NCI-H226 (cell line): ENCODE measurements at places on chromosomes 5 and 9.

DNA sequence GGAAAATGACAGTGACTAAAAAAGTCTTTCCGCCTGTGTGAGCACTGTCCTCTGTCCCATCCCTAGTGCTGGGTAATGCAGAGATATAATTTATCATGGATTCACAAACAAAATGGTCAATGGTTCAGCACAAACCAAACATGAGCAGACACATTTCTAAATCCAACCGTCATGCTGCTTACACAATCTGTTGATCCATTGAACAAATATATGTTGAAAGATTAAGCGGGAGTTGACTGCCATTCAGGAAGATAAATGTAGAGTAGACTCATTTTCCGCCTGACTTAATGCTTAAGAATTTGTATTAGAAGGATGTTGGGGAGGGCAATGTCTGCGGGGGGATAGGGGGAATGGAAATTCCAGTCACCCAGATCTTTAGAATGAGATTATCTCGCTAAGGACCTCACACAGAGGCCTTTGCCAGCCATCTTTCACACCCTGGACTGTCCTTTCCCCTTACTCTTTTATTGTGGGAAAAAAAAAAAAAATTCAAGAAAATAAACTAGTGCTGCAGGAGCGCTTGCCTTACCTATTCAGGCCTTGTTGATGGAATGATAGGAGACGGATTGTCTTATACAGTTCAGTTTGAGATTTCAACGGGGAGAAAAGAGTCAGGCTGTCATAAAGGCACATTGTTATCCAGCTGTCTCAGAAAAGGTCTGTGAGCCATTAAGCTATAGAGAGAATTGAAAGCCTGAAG lies 153.7 kb downstream of the TLE1 start:
- peak; percentile 91 for DNase-seq

- DNase-seq, result no peak
These were observed 297.1 kb upstream of the ATP10B start for GRCh38 chr5:161149078-161149477.

- DNase-seq, result peak; percentile 22
These were observed 20.8 kb downstream of the SNCAIP start for GRCh38 chr5:122332599-122333555.

GRCh38 chr5:15692706-15693381 lies 192.9 kb downstream of the FBXL7 start:
- DNase-seq, result peak; percentile 45

DNA sequence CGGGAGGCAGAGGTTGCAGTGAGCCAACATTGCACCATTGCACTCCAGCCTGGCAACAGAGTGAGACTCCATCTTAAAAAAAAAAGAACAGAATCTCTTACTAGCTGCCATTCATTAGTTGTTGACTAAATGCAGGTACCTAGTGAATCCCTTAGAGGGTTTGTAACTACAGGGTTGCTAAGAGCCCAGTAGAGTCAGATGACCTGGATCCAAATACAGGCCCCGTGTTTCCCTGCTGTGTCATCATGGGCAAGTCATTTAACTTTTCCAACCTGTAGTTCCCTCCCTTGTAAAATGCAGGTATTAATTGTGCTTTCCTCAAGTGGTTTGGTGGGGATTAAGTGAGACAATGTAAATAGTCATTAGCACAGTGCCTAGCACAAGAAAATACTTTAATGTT lies 32.8 kb downstream of the PLAC8L1 start:
- DNase-seq, result no peak

DNA sequence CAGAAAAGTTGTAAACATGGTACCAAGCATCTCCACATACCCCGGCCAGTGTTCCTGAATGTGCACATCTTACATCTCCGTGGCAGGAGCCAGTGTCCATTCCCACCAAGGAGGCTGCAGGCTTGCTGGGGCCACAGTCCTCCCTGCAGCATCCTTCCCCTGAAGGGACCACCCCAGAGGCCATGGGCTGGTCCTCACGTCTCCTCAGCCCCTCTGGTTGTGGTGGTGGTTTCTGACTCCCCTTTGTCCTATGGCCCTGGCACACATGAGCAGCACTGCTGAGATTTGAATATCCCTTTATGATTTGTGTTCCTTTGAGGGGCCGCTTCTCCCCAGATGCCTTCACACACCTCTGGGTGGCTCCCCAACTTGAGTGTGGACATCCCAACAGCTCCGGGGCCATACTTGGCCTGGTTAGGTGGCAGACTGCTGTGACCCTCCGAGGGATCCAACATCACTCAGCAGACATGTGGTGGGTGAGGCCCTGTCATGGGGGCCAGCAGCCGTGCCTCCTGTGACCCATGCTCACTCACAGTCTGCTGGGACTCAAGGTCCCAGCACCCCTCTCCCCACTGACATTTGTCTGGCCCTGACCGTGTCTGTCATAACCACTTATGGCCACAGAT lies 14.3 kb downstream of the PHF2 start:
- no peak for DNase-seq

GRCh38 chr9:126386088-126386487 lies 59.5 kb downstream of the MVB12B start:
- DNase-seq, result no peak

DNA sequence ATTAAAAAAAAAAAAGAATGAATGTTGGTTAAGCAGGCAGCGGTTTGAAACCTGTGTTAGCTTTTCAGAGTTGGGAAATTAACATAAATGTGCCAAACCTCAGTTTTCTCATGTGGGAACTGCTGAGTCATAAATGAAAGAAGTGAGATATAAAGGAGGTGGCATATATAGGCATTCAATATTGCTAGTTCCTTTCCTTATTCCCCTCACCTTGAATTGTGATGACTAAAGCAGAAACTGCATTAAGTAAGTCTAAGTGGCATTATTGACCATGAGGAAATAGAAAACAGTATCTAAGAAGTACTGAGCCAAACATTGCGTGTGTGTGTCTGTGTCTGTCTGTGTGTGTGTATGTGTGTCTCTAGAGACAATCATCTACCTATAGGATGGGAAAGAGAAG lies 691.2 kb downstream of the TLR4 start:
- DNase-seq, result no peak

DNA sequence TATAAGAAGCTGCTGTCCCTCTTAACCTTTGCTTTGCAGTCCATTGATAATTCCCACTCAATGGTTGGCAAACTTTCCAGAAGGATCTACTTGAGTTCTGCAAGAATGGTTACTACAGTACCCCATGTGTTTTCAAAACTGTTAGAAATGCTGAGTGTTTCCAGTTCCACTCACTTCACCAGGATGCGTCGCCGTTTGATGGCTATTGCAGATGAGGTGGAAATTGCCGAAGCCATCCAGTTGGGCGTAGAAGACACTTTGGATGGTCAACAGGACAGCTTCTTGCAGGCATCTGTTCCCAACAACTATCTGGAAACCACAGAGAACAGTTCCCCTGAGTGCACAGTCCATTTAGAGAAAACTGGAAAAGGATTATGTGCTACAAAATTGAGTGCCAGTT lies 27.8 kb upstream of the SETD9 start:
- no peak for DNase-seq

DNA sequence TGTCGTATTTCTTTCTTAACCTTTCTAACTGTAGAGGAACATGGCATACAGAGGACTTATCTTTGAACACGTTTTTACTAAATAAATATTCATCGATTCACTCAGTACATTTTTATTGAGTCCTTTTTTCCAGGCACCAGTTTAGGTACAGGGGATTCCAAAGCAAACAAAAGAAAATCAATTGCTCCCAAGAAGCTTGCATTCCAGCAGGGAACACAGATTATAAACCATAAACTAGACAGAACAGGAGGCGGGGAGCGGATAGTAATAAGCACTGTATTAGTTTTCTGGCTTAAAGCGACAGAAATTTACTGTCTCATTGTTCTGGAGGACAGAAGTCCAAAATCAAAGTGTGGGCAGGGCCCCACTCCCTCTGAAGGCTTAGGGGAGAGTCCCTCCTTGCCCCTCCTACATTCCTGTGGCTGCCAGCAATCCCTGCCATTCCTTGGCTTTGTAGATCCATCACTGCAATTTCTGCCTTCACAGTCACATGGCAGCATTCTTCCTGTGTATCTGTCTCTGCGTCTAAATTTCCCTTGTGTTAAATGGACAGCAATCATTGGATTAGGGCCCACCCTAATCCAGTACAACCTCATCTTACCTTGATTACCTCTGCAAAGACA lies 115.5 kb downstream of the COL23A1 start:
- peak; percentile 18 for DNase-seq

GRCh38 chr9:121280715-121281613 lies 13.0 kb downstream of the GSN start:
- DNase-seq, result no peak

GRCh38 chr9:105483618-105484017 lies 35.8 kb downstream of the FSD1L start:
- DNase-seq, result no peak

DNA sequence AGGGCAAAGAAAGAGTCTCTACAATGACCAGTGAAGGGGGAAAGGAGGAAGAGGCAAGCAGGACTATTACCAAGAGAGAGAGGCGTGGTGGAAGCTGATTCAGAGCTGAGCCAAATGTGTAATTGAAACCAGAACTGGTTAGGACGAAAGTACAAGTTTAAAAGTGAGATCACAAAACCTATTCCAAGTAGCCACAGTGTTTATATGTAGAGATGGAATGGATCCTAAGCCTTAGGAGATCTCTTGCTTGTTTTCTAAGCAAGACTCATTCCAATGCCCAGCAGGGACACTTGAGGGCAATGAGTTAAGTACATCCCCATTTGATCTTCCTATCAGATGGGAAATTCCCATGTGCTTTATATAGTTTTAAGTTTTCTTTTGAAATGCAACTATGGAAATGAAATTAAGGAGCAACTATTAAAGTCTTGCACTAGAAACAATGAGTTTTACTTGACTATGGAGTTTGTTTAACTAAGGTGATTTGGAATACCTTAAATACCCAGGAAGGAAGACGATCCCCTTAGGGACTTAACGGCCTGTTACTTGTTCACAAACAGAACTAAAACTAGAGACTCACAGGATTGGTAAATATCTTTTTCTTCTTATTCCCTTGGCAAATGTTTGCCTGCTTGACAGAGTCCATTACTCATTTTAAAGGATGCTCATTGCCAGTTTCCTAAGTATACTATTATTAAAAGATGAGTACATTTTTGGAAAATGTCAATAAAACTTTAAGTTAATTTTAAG lies 51.1 kb upstream of the SNX2 start:
- no peak for DNase-seq

GRCh38 chr5:179509239-179509638 lies 41.1 kb upstream of the RUFY1 start:
- no peak for DNase-seq

DNA sequence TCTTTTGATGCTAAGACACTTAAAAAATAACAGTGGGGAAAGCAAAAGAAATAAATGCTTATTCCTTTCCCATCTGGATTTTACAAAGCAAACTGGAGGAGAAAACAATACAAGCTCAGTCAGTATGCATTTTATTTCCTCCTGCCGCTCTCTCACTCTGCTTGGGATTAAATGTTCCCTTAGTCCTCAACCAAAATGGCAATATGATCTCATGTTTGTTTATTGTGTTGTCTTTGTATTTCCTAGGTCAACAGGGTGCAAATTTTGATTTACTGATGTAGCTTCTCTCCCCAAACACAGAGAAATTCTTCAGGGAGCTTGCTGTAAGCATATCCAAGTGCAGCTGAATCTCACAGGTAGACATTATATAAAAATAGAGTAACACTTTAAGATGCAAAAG lies 92.1 kb upstream of the ERBIN start:
- no peak for DNase-seq

GRCh38 chr9:84669288-84670137 lies at the start of gene NTRK2:
NTRK2 (plus strand) TSS chr9:84669729; CDS start chr9:84670749, 1,020 bp downstream.
- DNase-seq, result no peak

GRCh38 chr9:136056546-136057235 lies 38.4 kb downstream of the NACC2 start:
- DNase-seq, result no peak

- DNase-seq, result no peak
These were observed 1392.3 kb upstream of the CDH9 start for GRCh38 chr5:28430565-28431178.

- DNase-seq, result no peak
These were observed 57.3 kb downstream of the UBE2QL1 start for GRCh38 chr5:6505783-6506557.

- no peak for DNase-seq
These were observed 142.5 kb upstream of the VLDLR start for GRCh38 chr9:2479056-2479565.

DNA sequence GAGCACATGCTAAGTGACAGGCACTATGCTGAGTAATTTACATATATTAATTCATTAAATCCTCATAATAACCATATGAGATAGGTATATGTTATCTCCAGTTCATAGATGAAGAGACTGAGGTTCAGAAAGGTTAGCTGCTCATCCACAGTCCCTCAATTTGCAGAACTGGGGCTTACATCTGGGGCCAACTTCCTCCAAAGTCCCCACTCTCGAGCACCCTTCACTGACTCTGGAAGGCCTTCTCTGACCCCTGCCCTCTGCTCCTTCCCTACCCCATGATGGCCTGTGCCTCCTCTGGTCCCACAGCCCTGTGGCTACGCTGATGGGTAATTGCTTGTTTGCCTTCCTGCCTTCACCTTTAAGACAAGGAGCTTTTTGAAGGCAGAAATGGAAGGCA lies 71.6 kb downstream of the C5orf15 start:
- no peak for DNase-seq

- peak; percentile 48 for DNase-seq
These were observed 53.4 kb upstream of the SUB1 start for GRCh38 chr5:32531885-32532520.

- no peak for DNase-seq
These were observed 318.4 kb upstream of the NMUR2 start for GRCh38 chr5:152723482-152723881.

- no peak for DNase-seq
These were observed 132.6 kb downstream of the MRPL36 start for GRCh38 chr5:1666812-1667588.

GRCh38 chr9:27154908-27155307 lies 45.9 kb downstream of the TEK start:
- DNase-seq, result peak; percentile 76

- DNase-seq, result peak; percentile 89
These were observed 13.9 kb upstream of the ADAMTSL1 start for GRCh38 chr9:18459962-18460584.

- no peak for DNase-seq
These were observed 322.4 kb downstream of the TMEM167A start for GRCh38 chr5:82754759-82755158.

GRCh38 chr5:115262321-115263077 lies at the start of gene PGGT1B:
PGGT1B (minus strand) TSS chr5:115262877; CDS start chr5:115262851, 26 bp downstream.
- DNase-seq, result peak; percentile 65
